ENCODE measurements at places on chromosomes 1 and 21.

GRCh38 chr1:155912056-155912536 is 947 bp upstream of the RIT1 start:
- no peak for DNase-seq

GRCh38 chr1:23567629-23567995 is 8.3 kb upstream of the ID3 start:
- DNase-seq = no peak

DNA sequence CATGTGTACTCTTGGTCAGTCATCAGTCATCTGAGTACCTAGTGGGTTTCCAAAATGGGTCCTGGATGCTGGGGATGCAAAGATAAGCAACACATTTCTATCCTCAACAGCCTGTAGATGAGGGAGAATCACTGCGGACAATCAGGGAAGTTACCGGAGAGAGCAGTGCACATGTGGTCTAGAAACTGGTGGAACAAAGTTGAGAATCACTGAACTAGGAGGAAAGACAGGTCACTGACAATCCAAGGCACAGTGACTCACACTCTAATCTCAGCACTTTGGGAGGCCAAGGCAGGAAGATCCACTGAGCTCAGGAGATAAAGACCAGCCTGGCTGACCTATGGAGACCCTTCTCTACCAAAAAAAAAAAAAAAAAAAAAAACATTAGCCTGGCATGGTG is 31.4 kb upstream of the LGALS8 start:
- no peak for DNase-seq

- peak; percentile 64 for DNase-seq
Measured at GRCh38 chr1:84078108-84078841, 65.8 kb upstream of the PRKACB start.

- no peak for DNase-seq
Measured at GRCh38 chr1:219398815-219399396, 214.0 kb downstream of the ZC3H11B start.
